Smooth muscle cell of the brain vasculature (primary cell): ENCODE measurements at places on chromosomes 5 and 9.

DNA sequence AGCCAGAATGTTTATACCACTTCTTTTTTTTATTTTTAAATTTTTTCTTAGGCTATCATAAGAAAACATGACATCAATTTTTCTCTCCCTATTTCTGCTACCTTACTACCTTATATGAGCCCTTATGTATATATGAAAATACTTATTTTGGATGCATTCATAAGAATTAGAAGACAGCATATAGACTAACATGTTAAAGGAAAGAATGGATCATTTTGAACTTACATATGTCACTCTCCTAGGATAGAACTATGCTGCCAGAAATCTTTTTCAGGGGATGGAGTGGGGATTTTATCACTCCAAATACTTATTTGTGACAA, 51.8 kb downstream of the SNX24 start:
- no peak for DNase-seq

DNA sequence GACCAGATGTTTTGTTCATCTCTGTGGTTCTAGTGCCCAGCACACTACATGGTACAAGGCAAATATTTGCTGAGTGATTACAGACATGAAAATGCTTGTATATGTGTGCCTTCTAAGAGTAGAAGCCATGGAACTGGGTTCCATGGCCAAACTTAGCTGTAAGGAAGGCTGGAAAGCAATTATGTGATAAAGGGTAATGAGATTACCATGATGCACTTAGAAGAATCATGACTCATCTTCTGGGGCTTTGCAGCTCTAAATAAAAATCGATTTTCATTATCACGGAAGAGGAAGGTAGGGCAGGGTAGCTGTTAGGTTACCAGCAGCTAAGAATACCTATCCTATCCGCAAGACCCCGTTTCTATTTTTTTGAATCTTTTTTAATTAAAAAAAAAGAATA, 28.0 kb downstream of the RFK start:
- DNase-seq, result no peak

DNA sequence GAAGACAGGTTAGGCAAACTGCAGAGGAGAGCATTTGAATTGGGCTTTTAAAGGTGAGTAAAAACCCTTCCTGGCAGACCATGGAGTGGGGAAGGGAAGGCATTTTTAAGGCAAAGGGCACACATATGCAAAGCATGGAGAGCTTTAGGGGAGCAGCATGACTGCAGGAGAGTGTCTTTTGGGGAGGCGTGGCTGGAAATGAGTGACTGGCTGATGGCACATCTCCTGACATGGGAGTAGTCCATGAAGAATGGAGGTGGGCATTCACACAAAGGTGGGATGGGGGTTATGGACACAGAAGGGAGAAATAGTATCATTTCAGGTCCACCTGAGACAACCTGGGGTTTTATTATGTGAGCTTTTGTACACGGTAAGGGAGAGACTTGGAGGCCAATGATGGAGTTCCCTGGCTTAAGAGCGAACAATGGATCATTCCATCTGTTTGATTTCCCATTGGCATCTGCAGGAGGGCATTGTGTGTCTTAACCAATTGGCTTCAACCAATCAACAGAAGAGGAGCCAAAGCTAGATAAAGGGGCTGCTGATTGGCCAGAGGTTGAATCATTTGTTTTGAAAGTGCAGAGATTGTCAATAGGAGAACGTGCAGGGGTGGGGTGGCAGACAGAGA, 2.1 kb downstream of the NSG2 start:
- no peak for DNase-seq

- no peak for DNase-seq
Observed at GRCh38 chr9:79220666-79221065, 351.1 kb upstream of the TLE4 start.

- no peak for DNase-seq
Observed at GRCh38 chr9:103867886-103868285, 226.2 kb upstream of the SMC2 start.

DNA sequence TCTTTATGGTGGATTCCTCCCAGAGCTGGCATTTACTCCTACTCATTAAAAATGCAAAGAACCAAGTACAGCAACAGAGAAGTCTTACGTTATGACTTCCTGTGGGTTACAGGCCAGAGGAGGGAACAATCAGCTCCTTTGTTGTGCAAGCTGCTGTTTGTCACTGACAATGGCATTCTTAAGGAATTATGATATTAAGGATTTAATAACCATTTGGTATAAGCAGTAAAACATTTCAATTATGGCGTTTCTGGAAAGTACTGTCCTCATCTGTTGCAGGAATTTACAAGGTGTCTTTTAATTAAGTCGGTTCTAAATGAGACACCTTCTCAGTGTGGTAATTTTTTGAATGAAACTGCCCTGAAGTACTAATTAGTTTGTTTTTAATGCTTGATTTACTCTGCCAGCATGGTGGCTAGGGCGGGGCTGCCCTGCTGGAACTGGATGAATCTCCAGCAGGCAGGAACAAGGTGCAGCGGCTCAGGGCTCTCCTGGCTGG, 49.1 kb upstream of the VDAC1 start:
- DNase-seq, result no peak

- DNase-seq, result no peak
Observed at GRCh38 chr5:127077366-127077765, 4.1 kb upstream of the C5orf63 start.

DNA sequence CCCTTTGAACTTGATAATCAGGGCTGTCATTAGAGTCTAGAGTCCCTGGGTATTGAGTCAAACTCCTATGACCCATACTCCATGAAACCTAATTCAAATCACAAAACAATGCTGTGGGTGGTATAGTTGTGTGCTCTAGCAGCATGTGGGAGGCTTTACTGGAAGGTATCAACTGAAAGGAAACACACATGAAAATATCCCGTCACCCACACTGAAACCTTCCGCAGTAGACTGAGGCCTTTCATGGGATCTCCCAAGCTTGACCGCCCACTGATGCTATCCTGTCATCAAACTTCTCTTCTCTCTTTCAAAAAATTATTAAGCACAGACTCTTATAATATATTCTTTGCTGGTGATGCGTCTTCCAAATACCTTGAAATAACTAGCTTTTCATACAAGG, 569.1 kb upstream of the MEF2C start:
- no peak for DNase-seq

DNA sequence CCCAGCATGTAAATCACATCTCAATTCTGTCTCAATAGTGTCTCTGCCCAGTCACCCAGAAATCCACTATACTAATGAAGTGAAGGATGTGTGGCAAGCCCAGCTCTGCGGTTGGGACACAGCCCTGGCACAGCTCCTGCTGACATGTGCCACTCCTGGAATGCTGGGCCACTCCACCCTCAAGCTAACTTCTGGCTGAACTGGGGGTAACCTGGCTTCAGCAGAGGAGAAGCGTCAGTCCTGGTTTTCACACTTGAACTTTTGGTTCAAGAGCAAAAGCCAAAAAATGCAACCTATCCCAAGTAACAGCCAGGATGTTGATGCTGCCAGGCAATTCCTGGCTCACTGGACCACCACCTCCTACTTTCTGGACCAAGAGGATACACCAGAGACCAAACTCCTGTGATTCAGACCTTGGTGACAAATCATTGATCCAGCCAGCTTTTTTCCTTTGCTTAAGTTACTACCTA, 86.4 kb downstream of the ARRDC3 start:
- no peak for DNase-seq

GRCh38 chr5:152634586-152634985, 229.5 kb upstream of the NMUR2 start:
- DNase-seq, result no peak

GRCh38 chr9:72884508-72884907, 68.3 kb downstream of the ALDH1A1 start:
- DNase-seq, result no peak

DNA sequence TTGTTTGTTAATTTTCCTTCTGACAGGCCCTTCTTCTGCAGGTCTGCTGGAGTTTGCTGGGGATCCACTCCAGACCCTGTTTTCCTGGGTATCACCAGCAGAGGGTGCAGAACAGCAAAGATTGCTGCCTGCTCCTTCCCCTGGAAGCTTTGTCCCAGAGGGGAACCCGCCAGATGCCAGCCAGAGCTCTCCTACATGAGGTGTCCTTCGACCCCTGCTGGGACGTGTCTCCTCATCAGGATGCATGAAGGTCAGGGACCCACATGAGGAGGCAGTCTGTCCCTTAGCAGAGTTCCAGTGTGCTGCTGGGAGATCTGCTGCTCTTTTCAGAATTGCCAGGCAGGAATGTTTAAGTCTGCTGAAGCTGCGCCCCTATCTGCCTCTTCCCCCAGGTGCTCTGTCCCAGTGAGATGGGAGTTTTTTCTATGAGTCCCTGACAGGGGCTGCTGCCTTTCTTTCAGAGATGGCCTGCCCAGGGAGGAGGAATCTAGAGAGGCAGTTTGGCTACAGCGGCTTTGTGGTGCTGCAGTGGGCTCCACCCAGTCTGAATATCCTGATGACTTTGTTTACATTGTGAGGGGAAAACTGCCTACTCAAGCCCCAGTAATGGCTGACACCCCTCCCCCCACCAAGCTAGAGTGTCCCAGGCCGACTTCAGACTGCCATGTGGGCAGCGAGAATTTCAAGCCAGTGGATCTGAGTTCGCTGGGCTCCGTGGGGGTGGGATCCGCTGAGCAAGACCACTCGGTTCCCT, 772.0 kb upstream of the FAM174A start:
- no peak for DNase-seq

GRCh38 chr9:129811967-129812363, 9.0 kb downstream of the TOR1B start:
- no peak for DNase-seq

GRCh38 chr9:78234810-78235209, 1.1 kb upstream of the CEP78 start:
- DNase-seq, result no peak

DNA sequence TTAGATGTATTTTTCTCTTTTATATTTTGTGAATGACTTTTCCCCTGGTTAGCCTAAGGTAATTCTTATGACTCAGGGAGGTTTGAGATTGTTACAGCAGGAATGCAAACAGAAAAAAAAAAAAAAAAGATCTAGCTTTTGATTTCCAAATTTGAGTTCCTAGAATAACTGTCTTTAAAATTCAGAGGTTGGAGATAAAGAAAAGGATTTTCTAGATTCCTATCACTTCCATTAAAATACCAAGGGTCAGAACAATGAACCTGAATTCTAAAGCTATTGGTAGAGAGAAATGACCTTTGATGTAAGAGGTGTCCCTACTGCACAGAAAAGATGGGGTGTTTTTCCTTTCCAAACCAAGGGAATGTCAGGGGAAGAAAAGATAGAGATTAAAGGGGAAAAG, 262.5 kb downstream of the DOCK8 start:
- no peak for DNase-seq

DNA sequence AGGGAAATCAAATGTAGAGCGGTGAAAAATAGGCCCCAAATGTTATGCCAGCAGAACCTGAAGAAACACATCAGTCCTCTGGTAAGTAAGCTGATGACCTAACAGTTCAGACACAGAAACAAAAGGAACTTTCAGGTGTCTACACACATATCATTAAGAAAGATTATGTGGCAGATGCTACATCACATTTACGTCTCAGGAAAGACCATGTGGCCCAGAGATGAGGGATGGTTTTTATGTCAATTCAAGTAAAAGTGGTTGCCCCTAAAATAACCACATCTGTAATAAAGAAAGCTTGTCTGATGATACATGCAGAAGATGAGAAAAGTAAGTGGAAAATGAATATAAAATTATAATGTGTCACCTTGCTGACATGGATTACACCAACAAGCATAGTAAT, 31.4 kb downstream of the GNAQ start:
- no peak for DNase-seq

- no peak for DNase-seq
Observed at GRCh38 chr5:33238826-33239695, 201.7 kb upstream of the TARS1 start.

DNA sequence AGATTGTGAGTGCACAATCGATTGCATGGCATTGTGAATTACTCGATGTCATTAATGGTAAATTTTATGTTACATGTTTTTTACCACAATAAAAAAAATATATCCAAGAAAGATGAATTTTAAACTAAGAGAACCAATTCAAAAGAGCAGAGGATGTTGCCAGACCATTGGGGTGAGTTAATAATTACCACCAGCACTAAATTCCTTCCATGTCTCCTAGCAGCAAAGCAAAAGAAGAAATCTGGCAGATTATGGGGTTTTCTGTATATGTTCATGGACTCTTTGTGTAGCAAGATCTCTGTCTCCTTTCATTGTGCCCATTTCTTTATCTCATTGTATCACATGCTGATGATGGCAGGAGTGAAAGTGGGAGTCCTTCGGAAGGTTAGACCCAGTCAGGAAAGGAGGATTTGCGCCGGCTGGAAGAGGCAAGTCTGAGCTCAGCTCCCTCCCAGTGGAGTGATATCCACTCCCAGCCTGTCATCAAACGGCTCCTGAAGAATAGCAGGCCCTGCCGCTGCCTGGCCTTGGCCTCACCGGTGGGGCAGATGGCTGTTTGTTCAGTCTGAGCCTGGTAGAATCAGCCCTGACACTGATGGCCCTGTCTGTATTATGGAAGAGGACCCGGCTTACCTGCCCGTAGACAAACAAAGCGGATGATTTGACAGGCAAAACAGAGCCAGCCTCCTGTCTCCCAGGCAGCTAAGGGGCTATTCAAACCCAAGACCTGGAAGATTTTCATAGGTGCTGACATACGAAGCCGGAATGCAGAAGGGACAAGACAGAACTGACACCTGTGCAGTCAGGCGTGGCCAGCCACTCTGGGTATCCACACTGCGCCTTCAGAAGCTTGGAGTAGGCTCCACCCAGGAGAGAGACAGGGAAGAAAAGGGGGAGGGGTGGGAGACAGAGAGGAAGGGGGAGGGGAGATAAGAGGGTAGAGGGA, 21.9 kb upstream of the FOXE1 start:
- DNase-seq, result no peak

DNA sequence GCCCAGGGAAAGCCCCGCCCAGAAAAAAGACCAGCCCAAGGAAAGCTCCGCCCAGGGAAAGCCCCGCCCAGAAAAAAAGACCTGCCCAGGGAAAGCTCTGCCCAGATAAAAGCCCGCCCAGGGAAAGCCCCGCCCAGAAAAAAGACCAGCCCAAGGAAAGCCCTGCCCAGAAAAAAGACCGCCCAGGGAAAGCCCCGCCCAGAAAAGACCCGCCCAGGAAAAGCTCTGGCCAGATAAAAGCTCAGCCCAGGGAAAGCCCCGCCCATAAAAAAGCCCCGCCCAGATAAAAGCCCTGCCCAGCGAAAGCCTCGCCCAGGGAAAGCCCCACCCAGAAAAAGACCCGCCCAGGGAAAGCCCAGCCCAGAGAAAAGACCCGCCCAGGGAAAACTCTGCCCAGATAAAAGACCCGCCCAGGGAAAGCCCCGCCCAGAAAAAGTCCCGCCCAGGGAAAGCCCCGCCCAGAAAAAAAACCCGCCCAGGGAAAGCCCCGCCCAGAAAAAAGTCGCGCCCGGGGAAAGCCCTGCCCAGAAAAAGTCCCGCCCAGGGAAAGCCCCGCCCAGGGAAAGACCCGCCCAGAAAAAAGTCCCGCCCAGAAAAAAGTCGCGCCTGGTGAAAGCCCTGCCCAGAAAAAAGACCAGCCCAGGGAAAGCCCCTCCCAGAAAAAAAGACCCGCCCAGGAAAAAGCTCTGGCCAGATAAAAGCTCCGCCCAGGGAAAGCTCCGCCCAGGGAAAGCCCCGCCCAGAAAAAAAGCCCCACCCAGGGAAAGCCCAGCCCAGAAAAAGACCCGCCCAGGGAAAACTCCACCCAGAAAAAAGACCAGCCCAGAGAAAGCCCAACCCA, 11.9 kb downstream of the GRIN1 start:
- DNase-seq, result no peak
